Thoracic aorta (tissue), 2 donors: ENCODE measurements at places on chromosomes 7 and 10. TPM values are rescaled to one million over a fixed set of nuclear protein-coding genes. Genes with fewer than 3 reads are reported as not detected.
A peak's percentile ranks its signal among the peaks of the same experiment; 100 is the strongest.

- H3K4me1 ChIP-seq, result no peaks in the 10 kb centered on the region
- DNase-seq, result no peak
- no peak overlapping the region for H3K4me3 ChIP-seq
- no peaks in the 10 kb centered on the region for H3K36me3 ChIP-seq
- no peak overlapping the region for H3K27ac ChIP-seq
Measured at GRCh38 chr7:3005257-3005656, 38.4 kb downstream of the CARD11 start.

GRCh38 chr10:5944389-5945189 lies 32.8 kb downstream of the IL15RA start:
- no peaks in the 10 kb centered on the region for H3K36me3 ChIP-seq
- peak overlapping the region; percentile 99 for H3K27ac ChIP-seq
- H3K27me3 ChIP-seq, result no peaks in the 10 kb centered on the region
- H3K4me3 ChIP-seq, result peak overlapping the region; percentile 64

The PLEKHA8 gene
- 6.6 TPM for total RNA-seq

DNA sequence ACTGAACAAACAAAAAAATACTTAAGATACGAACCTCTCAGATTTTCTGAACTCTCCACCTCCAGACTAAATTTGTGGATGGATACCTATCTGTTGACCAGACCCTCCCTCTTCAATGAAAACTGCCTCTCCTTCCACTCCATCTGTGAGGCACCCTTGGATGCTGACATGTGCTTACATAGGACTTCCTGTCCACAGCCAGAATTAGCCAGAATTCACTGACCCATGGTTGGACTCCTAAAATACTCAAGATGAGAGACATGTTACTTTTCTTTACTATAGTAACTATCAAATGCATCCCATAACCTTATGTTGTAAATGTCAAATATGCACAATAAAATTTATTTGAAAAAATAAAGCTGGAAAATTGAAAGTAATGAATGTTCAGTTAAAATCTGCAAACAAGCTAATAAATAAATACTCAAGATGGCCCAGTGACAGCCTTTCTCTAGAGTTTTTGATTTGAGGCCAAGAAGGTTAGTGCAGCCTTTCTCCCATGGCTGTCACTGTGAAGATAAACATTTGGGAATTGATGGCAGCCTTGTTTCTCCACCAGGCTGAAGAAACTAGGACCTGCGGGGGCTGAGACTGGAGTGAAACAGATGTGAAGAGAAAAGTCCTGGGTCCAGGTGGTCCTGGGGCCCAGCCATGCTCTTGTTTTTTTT lies 287.0 kb downstream of the ZEB1 start:
- DNase-seq, result no peak
- H3K27ac ChIP-seq, result no peak overlapping the region
- no peaks in the 10 kb centered on the region for H3K27me3 ChIP-seq
- H3K4me1 ChIP-seq, result no peaks in the 10 kb centered on the region
- H3K4me3 ChIP-seq, result no peak overlapping the region

- no peak overlapping the region for H3K4me3 ChIP-seq
- H3K36me3 ChIP-seq, result no peaks in the 10 kb centered on the region
- DNase-seq, result no peak
Measured at GRCh38 chr10:74165530-74165901, 14.5 kb downstream of the ADK start.

DNA sequence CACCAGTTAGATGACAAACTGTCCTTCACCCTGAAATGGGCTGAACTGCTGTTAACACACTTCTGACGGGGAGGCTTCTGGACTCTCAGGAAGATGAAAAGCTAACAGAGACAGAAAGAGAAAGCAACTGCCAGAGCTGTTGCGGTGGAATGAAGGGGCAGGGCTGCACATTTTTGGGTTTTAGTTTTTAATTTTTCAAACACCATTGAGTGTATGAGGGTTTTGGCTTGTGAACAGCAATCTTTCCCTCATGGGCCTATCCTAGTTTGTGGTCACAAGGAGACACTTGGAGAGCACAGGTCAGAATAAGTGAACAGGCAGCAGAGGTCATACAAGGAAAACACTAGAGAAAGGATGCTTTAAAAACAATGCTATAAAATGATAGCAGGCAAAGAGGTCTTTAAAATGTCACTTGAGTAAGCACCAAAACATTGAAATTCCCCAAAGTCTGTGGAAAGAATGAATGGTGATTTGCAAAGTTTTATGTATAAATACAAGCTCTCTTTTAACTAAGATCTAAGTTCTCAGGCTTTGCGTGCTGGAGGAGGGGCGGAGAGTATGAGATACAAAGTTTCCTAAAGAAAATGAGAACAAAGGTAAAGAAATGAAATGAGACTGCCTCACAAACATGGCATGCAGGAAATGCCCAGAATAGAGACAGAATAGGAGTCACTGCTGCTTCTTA lies 101.4 kb upstream of the GLI3 start:
- no peaks in the 10 kb centered on the region for H3K4me1 ChIP-seq
- no peak overlapping the region for H3K27ac ChIP-seq
- no peaks in the 10 kb centered on the region for H3K36me3 ChIP-seq

The UNCX gene
- not detected for total RNA-seq

DNA sequence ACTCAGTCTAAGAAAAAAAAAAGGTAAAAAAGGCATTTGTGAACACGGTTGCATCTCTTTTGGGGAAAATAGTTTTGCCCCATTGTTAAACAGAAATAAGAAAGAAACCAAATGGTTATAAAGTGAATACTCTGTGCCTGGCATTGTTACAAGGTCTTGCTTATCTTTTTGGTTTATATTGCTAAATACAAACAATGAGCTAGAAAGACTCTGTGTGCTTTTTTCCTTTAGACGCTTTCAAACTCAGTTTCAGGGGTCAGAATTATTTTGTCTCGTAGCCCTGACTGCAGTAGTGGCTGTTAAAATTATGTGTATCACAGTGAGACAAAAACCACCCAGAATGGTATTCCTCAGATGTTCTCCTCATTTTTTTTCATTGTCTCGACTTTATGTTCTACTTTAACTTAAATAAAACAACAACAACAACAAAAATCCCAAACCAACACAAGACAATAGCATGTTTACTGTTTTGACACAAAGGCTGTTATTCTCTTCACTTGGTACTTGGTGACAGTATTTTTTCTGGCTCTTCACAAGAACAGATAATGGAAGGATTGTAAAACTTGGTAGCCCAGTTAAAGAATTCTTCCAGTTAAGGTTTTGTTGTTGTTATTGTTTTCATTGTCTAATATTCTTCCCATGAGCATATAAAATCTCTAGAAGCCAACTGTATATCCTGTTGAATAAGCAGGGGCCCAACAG lies 190.1 kb downstream of the PLXDC2 start:
- DNase-seq, result no peak
- no peak overlapping the region for H3K4me3 ChIP-seq
- peaks cover 68% of the 10 kb centered on the region for H3K4me1 ChIP-seq
- H3K27ac ChIP-seq, result peak overlapping the region; percentile 74
- no peaks in the 10 kb centered on the region for H3K27me3 ChIP-seq

GRCh38 chr10:88848499-88848898 lies 3.1 kb downstream of the ANKRD22 start:
- no peaks in the 10 kb centered on the region for H3K36me3 ChIP-seq
- no peaks in the 10 kb centered on the region for H3K27me3 ChIP-seq
- no peak overlapping the region for H3K4me3 ChIP-seq
- DNase-seq, result no peak
- H3K4me1 ChIP-seq, result no peaks in the 10 kb centered on the region
- H3K27ac ChIP-seq, result no peak overlapping the region

The GRB10 gene
- total RNA-seq, result 104 TPM

GRCh38 chr10:86391986-86392722 lies 25.6 kb upstream of the GRID1 start:
- DNase-seq, result no peak
- no peaks in the 10 kb centered on the region for H3K36me3 ChIP-seq
- no peaks in the 10 kb centered on the region for H3K27me3 ChIP-seq

The NEURL1 gene
- total RNA-seq, result 0.28 TPM

The SUFU gene
- 4.6 TPM for total RNA-seq

GRCh38 chr7:28328146-28328545 lies 84.2 kb upstream of the CREB5 start:
- no peak overlapping the region for H3K27ac ChIP-seq
- no peak for DNase-seq
- peaks cover 6% of the 10 kb centered on the region for H3K4me1 ChIP-seq

The AOAH gene
- total RNA-seq, result 22.6 TPM

The LRIT1 gene
- not detected for total RNA-seq

The TLX1 gene
- total RNA-seq, result not detected

- H3K4me1 ChIP-seq, result no peaks in the 10 kb centered on the region
- no peaks in the 10 kb centered on the region for H3K36me3 ChIP-seq
- H3K27ac ChIP-seq, result no peak overlapping the region
- H3K27me3 ChIP-seq, result no peaks in the 10 kb centered on the region
Measured at GRCh38 chr7:117249696-117250095, 73.2 kb downstream of the WNT2 start.

DNA sequence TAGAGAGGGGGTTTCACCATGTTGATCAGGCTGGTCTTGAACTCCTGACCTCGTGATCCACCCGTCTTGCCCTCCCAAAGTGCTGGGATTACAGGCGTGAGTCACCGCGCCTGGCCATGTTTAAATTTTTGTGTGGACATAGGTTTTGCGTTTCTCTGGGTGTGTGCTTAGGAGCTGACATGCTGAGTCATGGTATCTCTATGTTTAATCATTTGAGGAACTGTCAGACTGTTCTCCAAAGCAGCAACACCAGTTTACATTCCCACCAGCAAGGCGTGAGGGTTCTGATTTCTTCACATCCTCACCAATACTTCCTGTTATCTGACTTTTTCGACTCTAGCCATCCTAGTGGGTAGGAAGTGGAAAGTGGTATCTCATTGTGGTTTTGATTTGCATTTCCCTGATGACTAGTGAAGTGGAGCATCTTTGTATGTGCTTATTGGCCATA lies 153.7 kb downstream of the DNAJB6 start:
- no peaks in the 10 kb centered on the region for H3K27me3 ChIP-seq
- H3K36me3 ChIP-seq, result no peaks in the 10 kb centered on the region
- H3K4me3 ChIP-seq, result no peak overlapping the region
- H3K4me1 ChIP-seq, result no peaks in the 10 kb centered on the region
- no peak overlapping the region for H3K27ac ChIP-seq

The OR2A2 gene
- not detected for total RNA-seq

DNA sequence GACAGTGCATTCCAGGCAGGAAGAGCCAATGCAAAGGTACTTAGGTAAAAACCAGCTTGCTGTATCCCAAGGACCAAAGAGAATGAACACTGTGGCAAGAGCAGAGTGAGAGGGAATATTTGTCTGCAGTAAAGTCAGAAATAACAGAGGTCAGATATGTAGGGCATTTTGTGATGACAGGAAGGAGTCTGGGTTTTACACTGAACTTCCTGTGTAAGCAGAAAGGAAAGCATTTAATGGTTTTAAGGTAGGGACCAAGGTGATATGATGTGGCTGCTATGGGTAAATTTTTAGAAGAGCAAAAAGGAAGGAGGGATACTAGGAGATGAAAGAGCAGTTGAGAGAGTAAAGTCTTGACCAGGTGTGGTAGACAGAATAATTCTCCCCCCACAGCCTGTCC lies 10.1 kb downstream of the ABCB1 start:
- H3K4me3 ChIP-seq, result no peak overlapping the region
- no peak for DNase-seq
- H3K27ac ChIP-seq, result no peak overlapping the region
- no peaks in the 10 kb centered on the region for H3K27me3 ChIP-seq
- no peaks in the 10 kb centered on the region for H3K4me1 ChIP-seq

The CLRN3 gene
- not detected for total RNA-seq

The EPHB6 gene
- total RNA-seq, result 30.5 TPM

The CAMK1D gene
- total RNA-seq, result 8.7 TPM

- no peaks in the 10 kb centered on the region for H3K36me3 ChIP-seq
- DNase-seq, result no peak
- H3K27ac ChIP-seq, result no peak overlapping the region
Measured at GRCh38 chr10:97547271-97547600, 25.3 kb upstream of the ANKRD2 start.

DNA sequence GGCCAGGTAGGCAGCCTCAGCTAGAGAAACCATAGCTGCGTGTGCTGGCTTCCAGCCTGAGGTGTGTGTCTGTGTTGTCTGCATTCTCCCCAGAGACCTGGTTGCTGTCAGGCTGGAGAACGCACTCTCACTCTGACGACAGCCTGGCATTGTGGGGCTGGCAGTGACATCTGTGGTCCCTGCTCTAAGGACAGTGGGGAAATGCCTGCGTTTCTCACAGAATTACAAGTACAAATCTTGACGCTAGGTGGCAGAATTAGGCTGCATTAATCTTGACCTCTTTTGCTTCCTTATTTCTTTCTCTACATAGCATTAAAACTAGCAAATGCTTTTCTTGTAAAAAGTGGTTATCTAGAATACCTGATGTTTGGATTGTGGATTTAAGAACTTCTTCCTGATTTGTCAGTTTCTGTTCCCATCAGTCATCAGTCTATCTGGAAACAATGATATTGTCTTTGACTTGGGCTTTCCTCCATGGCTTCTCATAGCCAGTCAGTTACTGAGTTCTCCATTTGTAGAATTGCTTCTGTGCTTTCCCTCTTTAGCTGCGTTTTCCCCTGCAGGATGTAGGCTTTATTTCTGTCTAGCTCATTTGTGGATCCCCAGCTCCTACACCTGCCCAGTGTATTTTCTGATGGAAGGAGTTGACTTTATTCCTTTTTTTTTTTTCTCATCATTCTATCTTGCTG lies 86.0 kb downstream of the FANK1 start:
- H3K27ac ChIP-seq, result no peak overlapping the region
- H3K4me3 ChIP-seq, result no peak overlapping the region
- no peaks in the 10 kb centered on the region for H3K27me3 ChIP-seq
- no peaks in the 10 kb centered on the region for H3K4me1 ChIP-seq
- DNase-seq, result no peak
- H3K36me3 ChIP-seq, result no peaks in the 10 kb centered on the region

The GBF1 gene
- total RNA-seq, result 44.9 TPM

- peak overlapping the region; percentile 39 for H3K27ac ChIP-seq
- H3K4me1 ChIP-seq, result peaks cover 25% of the 10 kb centered on the region
- peak; percentile 74 for DNase-seq
- no peak overlapping the region for H3K4me3 ChIP-seq
Measured at GRCh38 chr10:78543749-78544362, 510.2 kb downstream of the RPS24 start.

DNA sequence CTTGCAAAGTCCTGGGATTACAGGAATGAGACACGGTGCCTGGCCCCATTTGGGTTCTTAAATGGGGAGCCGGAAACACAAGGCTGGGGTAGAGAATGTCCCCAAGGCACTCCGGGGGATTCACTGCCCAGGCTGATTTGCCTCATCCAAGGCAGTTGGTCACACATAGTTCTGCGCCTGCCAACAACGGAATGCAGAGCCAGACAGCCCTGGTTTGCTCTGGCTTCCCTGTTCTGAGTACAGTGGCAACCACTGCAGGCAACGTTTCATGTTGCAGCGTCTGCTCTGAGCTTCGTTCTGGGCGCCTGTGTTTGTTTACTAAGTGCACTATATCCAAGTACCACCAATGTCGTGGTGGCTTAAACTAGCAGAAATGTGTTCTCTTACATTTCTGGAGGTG lies 61.7 kb upstream of the C1QL3 start:
- no peaks in the 10 kb centered on the region for H3K36me3 ChIP-seq
- no peaks in the 10 kb centered on the region for H3K4me1 ChIP-seq
- H3K4me3 ChIP-seq, result no peak overlapping the region
- no peak overlapping the region for H3K27ac ChIP-seq
- no peak for DNase-seq
- no peaks in the 10 kb centered on the region for H3K27me3 ChIP-seq

The TEX47 gene
- total RNA-seq, result not detected

GRCh38 chr10:9450801-9451200 lies 1396.3 kb downstream of the GATA3 start:
- H3K27ac ChIP-seq, result no peak overlapping the region
- no peaks in the 10 kb centered on the region for H3K27me3 ChIP-seq
- no peak overlapping the region for H3K4me3 ChIP-seq
